ENCODE measurements at places on chromosomes 7 and 10.

DNA sequence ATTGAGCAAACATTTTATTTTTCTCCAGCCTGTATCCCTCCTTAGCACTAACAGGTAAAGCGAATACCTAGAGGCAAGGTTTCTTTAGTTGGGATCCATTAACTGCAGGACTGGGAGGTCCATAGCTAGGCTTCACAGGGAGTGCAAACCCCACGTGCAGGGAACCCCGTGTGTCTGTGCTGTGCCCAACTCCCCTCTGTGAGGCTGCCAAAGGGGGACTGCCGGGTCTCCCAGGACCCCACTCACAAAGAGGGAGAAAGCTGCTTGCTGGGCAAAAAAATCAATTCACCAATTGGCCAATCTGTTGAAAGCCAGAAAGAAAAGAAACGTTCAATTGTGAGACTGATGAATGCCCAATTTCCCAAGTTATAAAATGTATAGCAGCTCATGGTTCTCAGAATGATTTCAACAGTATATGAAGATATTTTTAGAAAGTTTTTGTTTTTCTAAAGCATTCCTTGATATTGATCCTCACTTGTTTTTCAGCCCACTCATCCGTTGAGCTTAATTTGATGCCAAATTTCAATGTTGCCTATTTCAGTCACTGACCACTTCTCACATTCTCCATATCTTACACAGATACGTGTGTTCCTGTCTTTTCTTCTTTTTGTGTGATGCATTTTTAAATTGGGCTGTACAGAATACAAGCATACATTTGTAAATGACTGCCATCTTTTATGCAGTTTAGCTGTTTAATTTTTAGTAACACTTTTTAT is 202.7 kb upstream of the PRSS58 start:
- DNase-seq: no peak

GRCh38 chr7:26688936-26689506 is 175.4 kb downstream of the SKAP2 start:
- DNase-seq: peak; percentile 14

DNA sequence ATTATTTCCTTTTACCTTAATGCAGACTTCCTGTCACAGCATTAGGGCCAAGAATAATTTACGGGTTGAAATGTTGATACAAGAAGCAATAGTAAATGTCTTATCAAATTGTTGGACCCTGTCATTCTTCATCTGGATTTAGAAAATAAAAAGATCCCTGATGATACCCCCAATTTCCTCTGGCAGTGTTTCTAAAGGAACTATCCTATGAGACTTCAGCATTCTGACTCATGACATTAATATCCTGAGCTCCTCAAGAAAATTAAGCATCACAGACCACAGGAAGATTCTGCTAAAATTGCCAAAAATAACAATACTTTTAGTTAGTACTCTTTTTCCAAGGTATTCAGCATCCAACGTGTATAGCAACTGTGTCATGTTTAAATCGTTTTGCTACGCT is 490.5 kb upstream of the ANKRD30A start:
- DNase-seq: no peak

- DNase-seq: no peak
Observed at GRCh38 chr10:100101192-100102076, 19.8 kb upstream of the CPN1 start.

GRCh38 chr10:24027107-24027506 is 181.8 kb upstream of the KIAA1217 start:
- DNase-seq: no peak

GRCh38 chr7:94001396-94001795 is 2.8 kb downstream of the BET1 start:
- DNase-seq: no peak

DNA sequence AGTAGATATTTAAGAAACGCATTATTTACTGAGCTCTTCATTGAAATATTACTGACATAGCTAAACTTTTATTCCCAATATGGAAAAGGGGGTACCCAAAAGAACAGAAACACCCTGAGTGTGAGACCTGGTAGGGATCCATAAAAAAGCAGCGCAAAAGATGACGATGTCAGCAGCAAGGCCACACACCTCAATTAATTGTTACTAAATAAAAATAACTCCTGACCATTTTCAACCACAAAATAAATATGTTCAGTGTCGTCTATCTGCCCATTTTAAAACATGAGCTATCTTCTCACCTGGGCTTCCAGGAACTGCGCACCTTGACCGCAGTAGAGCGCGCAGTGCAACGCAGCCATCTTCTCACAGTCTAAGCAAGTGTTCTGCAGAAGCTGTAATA is 61.2 kb downstream of the GSAP start:
- DNase-seq: no peak

DNA sequence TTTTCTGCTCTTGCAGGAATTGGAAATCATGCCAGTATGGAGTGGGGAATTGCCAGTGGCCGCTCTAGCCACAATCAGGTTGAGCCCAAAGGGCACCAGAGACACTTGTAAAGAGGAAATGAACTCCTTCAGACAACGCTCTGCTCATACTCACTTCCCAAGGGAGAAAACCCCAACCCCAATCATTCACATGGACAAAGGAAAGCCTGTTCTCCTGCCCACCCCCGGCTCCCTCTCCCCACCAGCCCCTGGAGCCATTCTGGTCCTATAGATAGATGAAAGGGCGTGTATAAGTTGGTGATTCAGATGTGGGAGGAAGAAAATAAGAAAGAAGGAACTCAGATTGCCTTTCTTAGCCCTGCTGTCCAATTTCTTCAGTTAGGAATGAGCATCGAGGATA is 57.4 kb downstream of the GFRA1 start:
- DNase-seq: no peak

DNA sequence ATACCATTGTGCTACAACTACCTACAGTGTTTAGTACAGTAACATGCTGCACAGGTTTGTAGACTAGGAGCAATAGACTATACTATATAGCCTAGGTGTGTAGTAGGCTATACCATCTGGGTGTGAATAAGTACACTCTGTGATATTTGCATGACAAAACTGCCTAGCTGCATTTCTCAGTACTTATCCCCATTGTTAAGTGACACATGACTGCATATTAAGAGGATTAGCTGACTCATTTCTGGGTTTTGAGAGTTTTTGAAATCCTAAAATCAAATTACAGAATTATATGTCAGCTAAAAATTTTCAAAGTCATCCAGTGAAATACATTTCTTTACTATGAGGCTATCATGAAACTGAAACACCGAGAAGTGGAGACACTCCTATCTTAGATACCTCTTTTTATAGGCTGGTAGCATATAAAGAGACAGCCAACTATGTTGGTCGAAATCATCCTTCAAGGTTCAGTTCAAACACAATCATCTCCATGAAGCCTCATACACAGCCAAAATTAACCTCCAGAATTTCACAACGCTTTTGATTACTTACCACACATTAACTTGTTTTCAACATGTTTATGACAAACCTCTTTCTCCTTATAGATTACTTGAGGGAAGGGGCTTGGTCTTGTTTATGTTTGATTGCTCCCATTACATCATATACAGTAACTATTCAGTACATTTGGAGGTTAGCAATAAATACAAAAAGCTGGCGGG is 89.8 kb upstream of the ANK3 start:
- DNase-seq: no peak

- no peak for DNase-seq
Observed at GRCh38 chr10:106707657-106708056, 456.8 kb downstream of the SORCS1 start.

- DNase-seq: no peak
Observed at GRCh38 chr7:132435016-132435990, 141.0 kb downstream of the PLXNA4 start.

- DNase-seq: no peak
Observed at GRCh38 chr7:106671160-106671559, 10.2 kb upstream of the CCDC71L start.

DNA sequence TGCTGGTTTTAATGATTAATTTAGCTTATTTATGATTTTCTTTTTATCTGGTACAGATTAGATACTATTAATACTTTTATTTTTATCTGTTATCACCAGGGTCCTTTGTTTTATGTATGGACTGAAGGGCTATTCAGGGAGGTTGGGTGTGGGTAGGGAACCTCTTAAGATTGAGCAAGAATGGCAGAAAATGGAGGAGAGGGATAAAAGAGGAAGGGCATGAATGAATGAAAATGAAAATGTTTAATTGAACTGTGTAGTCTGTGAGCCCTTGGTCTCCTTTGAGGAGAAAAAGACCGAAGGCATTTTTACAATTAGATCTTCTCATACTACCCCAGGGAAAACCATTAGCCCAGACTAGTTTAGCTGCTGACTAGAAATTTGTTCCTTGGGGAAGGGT is 93.1 kb downstream of the CDK14 start:
- no peak for DNase-seq

GRCh38 chr10:75208181-75208580 is 2.4 kb upstream of the VDAC2 start:
- no peak for DNase-seq

GRCh38 chr10:28095791-28096378 is 97.0 kb upstream of the ODAD2 start:
- DNase-seq: no peak

DNA sequence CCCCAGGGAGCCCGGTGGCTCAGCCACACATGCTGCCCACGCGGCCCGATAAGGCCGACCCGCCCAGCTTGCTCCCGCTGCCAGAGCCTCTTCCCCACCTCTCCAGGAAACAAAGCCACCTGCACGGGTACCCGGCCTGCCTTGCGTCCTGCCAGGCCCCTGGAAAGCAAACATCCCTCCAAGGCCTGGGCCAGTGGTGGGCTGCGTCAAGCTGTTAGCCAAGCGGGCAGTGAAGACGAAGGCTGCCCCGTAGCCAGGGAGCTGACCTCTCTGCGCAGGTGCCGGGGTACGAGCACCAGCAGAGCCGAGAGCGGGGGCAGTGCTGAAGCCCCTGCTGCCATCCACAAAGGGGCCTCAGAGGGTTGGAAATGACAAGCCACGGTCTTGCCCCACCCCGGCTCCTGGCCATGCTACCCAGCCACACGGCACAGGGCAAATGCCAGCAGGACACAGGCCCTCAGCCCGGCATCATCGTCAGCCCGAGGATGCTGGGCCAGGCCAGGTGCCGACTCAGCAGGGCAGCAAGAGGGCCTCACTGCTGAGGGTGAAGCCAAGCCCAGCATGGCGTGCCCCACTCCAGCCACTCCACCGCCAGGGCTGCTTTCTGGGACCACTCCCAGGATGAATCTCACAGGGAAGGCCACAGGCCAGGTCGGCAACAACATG is 140.0 kb downstream of the PTPRN2 start:
- DNase-seq: no peak

- DNase-seq: peak; percentile 39
Observed at GRCh38 chr7:31687024-31687748, at the start of gene PPP1R17. PPP1R17 (plus strand) TSS chr7:31687215; CDS start chr7:31692442, 5,227 bp downstream.

DNA sequence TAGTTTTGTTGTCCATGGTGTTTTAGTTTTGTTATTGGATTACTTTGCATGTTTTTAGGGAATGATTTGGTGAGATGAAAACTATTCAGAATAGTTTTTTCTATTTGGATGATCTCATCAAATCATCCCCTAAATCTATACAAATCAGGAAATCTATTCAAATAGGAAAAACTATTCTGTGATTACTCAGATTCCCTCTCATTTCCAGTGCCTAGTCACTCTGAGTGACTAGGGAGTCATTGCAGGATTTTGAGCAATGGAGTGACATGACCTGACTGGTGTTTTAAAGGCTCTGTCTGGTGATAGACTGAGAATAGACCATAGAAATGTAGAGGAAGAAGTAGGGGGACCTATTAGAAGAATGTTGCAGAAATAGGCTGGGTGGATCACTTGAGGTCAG is 72.4 kb downstream of the TPST1 start:
- no peak for DNase-seq

- DNase-seq: no peak
Observed at GRCh38 chr7:130943981-130944380, 210.0 kb upstream of the KLF14 start.

- DNase-seq: no peak
Observed at GRCh38 chr10:30158325-30158960, 99.1 kb upstream of the JCAD start.

DNA sequence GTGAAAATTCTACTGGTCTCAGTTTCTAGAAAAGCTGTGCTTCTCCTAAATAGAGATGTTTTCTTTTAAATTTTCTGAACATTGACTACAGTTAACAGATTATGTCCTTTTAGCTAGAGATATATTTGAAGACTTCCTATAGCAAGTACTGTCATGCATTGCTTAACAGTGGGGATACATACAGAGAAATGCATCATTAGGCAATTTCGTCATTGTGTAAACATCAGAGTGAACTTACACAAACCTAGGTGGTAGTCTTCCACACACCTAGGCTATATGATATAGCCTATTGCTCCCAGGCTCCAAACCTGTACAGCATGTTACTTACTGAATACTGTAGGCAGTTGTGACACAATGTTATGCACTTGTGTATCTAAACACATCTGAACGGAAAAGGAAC is 28.5 kb downstream of the PIK3CG start:
- no peak for DNase-seq

GRCh38 chr7:3037259-3037658 is 6.4 kb downstream of the CARD11 start:
- DNase-seq: no peak

- no peak for DNase-seq
Observed at GRCh38 chr10:94146746-94147145, 153.0 kb downstream of the PLCE1 start.

GRCh38 chr10:100725869-100726426 is 19.4 kb upstream of the PAX2 start:
- no peak for DNase-seq

DNA sequence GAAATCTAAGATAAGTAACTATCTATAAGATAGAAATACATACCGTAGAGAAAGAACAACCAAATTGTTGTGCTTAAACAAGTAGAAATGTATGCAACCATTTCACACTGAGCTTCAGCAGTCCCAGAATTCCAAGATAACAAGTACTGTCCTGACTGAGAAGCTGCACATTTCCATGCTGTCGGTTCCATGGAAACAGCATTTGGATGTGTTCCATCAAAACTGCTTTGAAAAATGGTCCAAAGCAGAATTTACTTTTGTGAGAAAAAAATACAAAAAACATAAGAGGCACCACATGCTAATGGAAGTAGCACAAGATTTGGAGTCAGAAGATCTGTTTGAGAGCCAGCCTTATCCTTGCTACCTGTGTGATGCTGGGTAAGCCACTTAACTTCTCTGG is 92.6 kb downstream of the MTERF1 start:
- DNase-seq: no peak

- DNase-seq: no peak
Observed at GRCh38 chr7:111409714-111410422, 152.4 kb downstream of the IMMP2L start.

DNA sequence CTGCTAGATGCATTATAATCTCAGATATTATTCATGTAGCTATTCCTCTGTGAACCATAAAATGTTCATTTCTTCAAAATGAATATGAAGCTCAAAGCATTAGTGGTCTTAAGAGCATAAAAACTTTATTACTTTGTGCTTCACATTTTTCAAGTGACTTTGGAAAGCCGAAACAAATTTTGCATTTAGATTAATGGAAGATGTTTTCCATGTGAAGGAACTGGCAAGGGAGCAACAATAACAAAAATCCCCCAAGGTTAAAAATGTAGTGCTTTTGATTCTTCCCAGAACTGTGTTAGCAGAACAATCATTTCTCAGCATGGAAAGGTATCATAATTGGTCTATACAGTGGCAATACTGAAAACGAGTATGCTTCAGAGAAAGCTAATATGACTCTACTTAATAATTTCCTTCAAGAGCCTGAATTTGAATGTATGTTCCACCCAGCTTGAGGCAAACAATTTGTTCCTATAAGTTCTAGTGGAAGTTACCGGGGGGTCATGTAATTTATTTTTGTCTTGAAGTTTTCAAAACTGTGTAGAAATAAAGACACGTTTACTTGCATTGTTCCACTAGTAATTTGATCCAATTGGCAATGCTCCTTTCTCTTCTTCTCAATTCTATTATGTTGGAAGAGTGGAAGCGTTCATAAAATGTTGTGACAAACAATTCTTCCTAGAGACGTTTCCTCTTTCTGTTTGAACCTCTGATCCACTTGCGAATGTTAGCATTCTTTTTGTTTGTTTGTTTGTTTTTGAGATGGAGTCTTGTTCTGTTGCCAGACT is 665.4 kb downstream of the AUTS2 start:
- DNase-seq: no peak

All from endothelial cell (in vitro differentiated cells).